ENCODE measurements at places on chromosomes 3 and 15.

DNA sequence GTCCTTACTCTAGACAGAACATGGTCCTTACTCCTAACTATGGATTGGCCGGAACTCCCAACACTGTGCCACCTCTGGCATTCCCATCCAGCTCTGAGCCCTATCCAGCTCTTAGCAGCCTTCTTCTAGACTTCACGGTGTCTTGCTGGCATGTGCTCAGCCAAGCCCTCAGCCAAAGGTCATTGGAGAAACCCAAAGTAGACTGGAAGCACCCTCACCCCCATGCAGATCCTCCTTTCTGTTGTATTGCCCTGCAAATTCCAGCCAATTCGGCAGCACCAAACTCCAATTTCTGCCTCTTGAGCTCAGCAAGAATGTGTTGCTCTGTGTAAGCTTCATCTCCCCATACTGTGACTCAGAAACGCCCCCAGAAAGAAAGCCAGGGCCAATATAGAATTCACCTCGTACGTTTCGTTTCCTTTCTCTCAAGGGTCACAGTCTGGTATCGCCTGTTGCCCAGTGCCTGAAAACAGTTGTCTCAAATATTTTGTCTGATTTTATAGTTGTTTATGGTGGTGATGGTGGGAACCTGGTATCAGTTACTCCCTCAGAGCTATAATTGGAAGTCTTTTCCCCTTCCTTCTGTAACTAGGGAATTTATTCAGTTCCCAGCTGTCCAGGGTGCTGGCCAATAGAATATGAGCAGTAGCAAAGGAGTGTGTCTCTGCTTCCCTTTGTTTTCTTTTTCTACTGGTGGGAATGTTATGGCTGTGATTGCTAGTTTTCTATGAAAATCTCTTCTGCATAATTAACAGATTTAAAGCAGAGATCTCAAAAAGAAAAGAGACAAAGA is 28.4 kb upstream of the EPHB3 start:
- no peak for DNase-seq

- no peak for DNase-seq
Observed at GRCh38 chr3:125461896-125462295, 58.1 kb downstream of the SNX4 start.

- DNase-seq, result no peak
Observed at GRCh38 chr15:91214675-91215590, 114.9 kb downstream of the SV2B start.

DNA sequence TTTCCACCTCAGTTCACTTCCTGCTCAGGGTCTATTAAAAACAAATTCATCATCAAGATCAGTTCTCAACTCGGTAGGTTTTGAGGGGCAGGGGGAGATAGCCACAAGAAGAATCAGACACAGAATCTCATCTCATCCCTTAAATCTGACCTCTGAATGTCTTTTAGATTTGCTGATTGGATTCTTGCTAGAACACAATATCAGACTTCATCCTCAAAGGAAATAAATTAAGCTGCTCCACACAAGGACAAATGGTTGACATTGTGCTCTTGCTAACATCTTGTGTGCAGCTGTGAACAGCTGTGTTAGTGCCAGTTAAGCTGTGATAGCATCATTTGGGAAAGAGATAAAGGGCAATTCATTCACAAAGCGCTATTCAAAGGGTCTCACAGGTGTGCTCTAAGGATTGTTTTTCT is 184.0 kb upstream of the ADAMTS9 start:
- no peak for DNase-seq

DNA sequence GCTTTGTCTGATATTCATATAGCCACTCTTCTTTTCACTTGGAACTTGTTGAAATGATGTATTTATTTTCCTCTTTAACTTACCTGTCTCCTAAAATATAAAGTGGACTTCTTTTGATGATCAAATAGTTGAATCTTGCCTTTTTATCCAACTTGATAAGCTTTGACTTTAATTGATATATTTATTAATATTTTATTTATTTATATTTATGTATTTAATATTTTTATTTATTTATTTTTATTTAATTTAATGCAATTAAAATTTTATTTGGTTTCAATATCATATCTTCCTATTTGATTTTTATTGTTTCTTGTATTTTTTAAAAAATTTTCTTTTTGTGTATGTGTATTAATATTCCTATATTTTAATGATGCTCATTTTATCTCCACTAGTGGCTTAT is 555.1 kb upstream of the EPHA6 start:
- no peak for DNase-seq

GRCh38 chr3:157379525-157380140 is 57.0 kb upstream of the PTX3 start:
- DNase-seq, result no peak

- no peak for DNase-seq
Observed at GRCh38 chr3:165439765-165440164, 243.6 kb upstream of the SLITRK3 start.

- DNase-seq, result no peak
Observed at GRCh38 chr15:90294601-90295269, 29.3 kb downstream of the NGRN start.

- no peak for DNase-seq
Observed at GRCh38 chr3:68090571-68090970, 436.2 kb upstream of the SUCLG2 start.

GRCh38 chr15:80562846-80563245 is 132.3 kb upstream of the ABHD17C start:
- DNase-seq, result no peak

- no peak for DNase-seq
Observed at GRCh38 chr3:112027142-112027541, 7.4 kb upstream of the TMPRSS7 start.

DNA sequence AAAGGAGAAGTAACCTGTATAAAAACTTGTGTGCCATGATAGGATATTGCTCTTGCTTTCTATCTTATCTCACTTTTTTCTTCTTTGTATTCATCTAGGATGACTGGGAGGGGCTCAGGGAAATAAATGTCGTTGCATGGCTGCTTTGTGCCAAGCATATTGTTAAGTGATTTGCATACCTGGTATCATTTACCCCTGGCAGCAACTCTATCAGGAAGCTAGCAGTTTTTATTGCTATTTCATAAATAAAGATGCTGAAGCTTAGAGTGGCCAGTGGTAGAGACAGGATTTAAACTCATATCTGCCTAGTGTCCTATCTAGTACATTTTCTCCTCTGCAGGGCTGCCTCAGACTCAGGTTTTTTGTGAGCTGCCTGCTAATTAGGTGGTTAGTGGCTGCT is 253.3 kb downstream of the PTPRG start:
- DNase-seq, result no peak

DNA sequence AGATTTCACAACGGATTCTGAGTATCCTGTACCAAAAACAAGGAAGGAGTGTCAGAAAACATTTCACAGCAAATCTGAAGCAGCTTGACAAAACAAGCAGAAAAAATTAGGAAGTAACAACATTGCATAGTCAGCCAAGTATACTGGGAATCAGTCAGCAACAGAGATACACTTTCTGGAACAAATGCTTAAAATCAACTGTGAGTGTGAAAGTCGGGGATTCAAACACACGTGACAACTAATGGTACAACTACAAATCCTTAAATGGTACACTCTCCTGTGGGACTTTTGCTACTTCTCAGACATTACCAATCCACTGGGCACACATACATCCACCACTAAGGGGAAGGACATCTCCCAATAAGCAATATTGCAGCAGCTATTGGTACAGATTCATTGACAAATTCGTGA is 296.6 kb upstream of the MME start:
- no peak for DNase-seq

GRCh38 chr15:89575656-89576416 is 567 bp downstream of the TICRR start:
- no peak for DNase-seq

GRCh38 chr3:41601404-41601987 is 360.4 kb downstream of the ULK4 start:
- DNase-seq, result no peak

DNA sequence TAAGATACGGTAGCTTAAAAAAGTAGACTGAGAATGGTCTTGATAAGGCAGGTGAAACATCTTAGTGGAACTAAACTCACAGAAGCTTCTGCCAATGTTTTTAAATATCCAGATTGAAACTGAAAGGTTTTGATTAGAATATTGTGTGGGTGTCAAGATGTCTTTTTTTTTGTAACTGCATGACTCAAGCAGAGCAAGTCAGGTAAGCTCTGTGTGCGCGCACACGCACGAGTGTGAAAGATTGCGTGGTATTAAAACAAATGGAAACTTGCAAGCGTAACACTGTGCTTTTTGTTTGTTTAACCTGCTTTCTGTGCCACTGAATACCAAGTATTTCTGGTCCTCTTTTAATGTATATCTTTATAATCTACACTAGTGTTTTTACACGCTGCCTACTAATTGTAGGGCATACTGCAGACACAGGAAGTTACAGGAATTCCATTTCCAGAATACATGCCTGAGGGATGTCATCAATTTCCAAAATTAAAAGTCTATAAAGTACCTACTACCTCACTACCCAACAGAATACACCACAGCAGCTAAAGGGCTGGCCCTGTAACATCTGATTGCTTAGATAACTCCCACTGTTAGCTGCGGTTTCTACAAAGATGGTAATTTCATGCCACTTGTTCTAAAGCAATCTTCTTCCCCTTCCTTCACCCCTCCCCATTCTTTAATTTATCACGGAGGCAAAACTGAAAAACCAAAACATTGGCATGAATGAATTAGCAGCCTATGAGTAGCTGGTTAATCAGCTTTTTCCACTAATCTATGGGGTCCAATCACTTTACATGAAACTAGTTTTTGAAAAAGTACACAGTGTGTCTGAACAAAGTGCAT is 472.8 kb downstream of the SHQ1 start:
- no peak for DNase-seq

DNA sequence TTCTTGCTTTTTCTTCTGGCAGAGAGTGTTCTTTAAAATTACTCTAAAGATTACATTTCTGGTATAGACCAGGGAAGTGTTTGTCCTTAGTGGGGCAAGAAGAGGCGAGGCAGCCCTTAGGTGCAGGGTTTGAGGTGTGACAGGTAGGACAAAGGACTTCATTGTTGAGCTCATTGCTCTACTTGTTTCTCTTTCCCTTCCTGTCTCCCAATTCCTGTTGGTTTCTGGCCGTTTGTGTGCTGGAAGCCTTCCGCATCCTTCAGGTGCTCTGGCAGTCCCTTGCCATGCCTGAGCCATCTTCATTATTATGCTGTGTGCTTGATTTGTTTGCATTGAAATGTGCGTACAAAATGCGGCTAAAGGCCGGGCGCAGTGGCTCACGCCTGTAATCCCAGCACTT is 85.1 kb downstream of the CCK start:
- DNase-seq, result no peak

GRCh38 chr3:140007911-140008869 is 73.2 kb downstream of the CLSTN2 start:
- no peak for DNase-seq

DNA sequence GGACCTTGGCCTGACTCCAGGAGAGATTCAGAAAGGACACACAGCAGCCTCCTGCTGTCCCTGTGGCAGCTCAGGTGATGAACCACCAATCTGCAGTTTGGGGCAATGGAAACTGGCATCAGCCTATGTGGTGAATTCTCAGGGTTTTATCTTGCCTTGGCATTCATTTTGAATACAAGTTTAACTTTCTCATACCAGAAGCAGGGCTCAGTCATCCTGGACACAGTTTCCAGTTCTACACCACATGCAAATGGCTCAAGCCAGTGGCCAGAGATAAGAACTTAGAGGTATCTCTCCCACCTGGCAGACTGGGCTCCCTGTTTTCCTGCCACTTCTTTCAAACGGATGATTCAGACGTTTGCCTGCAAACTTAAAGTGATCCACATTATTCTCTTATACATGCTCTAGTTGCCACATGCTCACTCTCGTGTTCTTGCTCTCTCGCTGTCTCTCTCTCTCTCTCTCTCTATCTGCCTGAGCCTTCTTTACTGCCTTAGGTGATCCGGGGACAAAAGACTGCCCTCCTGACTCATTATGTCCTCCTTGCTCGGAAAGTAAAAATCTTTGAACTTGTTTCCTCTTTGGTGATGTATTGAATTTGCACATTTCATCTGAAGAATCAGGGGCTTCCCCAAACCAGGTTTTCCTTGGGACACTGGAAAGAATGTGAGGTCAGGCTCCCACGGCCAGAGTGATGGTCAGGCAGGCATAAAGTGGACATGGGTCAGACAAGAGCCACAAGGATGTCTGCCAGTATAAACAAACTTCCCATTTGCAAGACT is 99.6 kb upstream of the STT3B start:
- DNase-seq, result no peak

- DNase-seq, result peak; percentile 61
Observed at GRCh38 chr3:11564577-11565001, 79.1 kb downstream of the VGLL4 start.

DNA sequence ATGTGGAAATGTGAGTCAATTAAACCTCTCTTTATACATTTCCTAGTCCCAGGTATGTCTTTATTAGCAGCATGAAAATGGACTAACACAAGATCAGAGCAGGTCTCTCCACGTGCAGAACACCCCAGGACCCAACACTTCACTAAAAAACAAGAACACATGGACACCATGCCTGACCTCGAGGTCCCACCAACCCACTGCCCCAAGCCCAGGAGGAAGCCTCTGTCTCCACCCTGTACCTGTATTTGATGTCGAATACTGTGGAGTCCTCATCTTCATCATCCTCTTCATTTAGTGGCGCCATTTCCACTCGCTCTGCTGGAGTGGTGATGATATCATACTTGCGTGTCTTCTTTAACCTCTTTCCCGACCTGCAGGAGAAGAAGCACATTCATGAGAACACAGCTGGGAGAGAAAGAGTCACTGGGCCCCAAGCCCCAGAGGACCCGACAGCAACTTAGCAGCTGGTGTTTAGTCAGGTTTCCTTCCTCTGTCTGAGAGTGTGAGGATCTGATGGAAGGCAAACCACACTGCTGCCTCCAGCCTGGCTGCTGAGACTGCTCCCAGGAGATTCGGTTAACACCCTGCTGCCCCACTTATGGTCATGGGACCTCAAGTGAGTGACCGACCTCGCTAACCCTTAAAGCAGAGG is 25.5 kb downstream of the FAM174B start:
- DNase-seq, result peak; percentile 25

Data from spleen (tissue), 13 donors.